ENCODE measurements at places on chromosomes 7 and 10.
A peak's percentile ranks its signal among the peaks of the same experiment; 100 is the strongest.

- no peak for DNase-seq
Observed at GRCh38 chr7:80624763-80625162, 13.7 kb upstream of the CD36 start.

DNA sequence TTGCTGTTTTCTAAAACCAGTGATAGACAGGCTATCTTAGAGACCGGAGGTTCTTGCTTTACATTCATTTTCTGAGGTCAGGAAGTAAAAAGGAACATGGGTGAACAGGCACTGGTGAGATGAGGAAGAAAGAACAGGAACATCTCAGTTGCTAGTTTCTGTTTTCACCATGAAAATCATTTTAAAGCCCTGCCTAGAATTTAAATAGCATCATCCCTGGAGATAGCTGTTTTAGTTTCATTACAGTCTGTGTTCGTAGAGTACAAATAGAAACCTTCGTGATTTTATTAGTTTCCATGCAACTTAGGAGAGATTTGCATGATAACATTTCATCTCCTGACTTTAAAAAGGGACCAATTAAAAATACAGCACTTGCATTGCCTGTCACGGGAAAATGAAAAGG is 14.7 kb downstream of the KCNMA1 start:
- DNase-seq: no peak

DNA sequence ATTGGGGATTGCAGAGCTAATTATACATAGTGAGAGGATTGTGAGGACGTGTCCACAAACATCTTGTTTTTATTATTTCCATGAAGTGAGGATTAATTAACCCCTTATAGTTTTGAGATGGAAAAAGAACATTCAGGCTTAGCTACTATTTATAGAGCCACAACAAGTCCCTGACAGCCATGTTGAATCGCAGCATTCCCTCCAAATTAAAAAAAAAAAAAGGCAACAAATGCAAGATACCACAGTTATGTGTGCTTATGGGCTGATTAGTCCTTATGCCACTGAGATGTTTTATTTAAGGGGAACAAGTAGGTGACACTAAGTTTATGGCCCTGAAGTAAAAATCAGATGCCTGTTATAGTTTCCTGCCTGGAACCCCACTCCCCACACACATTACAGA is 350.3 kb downstream of the GPAM start:
- DNase-seq: no peak

DNA sequence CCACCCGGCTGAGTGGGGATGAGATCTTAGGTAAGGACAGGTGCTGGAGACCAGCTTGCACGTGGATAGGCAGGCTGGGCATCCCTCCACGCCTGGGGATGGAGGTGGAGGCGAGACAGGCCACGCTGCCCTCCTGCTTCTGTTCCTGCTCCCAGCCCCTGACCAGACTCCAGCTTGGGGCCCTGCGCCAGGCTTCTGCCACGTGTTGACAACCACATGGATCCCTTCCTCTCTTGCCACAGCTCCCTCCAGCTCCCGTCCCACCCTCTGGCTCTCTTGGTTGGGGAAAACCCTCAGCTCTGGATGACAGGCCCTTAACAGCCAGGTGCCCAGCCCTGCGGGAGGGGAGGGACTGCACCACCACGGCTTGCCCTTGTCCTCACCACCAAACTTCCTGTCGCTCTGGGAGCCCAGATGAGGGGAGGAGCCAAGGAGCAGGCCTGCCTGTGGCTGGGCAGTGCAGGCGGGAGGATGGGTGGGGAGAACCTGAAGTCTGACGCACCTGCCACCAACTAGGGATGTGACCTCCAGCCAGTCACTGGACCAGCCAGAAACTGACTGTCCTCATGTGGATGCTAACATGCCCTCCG is 36.0 kb downstream of the KCNH2 start:
- DNase-seq: peak; percentile 59

- DNase-seq: peak; percentile 71
Observed at GRCh38 chr10:126041804-126042231, 145.5 kb downstream of the FANK1 start.

GRCh38 chr10:102229810-102230263 is 3.7 kb downstream of the ELOVL3 start:
- DNase-seq: peak; percentile 88

DNA sequence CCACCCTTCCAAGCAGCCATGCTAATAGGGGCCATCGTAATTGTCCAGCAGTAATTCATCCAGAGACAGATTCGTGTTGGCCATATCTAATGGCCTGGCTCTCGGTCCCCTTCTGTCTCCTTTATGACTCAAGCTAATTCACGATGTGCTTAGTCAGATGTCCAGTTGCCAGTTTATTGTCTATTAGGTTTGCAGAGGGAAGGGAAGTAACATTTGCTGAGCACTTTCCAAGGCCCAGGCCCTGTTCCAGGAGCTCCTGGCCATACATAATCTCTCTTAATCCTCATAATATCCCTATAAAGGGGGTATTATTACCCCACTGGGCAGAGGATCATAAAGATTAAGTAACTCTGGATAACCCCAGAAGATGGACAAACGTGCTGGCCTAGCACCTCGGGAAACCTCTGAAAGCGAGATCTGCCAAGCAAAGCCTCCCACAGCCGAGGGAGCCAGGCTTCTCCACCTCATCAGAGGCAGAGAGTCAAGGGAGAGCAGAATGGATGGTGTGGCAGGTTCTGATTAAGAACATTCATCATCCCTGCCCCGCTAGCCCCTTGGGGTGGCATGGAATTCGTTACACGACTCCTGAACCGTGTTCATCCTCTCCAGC is 153.7 kb downstream of the PLXNA4 start:
- no peak for DNase-seq

GRCh38 chr7:151684408-151685175 is 164.9 kb upstream of the RHEB start:
- no peak for DNase-seq

DNA sequence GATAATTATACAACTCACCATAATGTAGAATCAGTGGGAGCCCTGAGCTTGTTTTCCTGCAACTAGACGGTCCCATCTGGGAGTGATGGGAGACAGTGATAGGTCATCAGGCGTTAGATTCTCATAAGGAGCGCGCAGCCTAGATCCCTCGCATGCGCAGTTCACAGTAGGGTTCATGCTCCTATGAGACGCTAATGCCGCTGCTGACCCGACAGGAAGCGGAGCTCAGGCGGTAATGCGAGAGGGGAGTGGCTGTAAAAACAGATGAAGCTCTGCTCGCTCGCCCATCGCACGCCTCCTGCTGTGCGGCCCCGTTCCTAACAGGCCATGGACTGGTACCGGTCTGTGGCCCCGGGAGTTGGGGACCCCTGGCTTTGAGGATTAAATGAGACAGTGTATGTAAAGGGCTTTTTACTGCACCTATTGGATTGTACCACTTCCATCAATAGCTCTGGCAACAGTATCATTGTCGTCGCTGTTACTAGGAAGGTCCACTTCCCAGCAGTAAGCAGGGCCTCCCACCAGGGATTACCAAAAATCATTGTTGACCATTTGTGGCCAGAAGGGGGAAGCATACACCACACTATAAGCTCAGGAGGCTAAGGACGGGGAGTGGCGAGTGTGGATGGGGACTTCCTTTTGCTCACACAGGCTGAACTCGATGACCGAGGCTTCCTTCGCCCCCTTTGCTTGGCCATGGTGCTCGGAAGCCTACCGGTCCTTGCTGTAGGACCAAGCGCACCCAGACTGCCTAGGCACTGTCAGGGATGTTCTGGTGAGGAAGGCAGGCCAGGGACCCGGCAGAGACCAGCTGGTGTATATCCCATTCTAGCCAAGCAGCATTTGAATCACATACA is 26.4 kb downstream of the AKR1B1 start:
- peak; percentile 70 for DNase-seq

GRCh38 chr7:133804127-133804526 is 323.0 kb upstream of the LRGUK start:
- DNase-seq: no peak

- no peak for DNase-seq
Observed at GRCh38 chr7:12257582-12257981, 46.5 kb downstream of the TMEM106B start.

DNA sequence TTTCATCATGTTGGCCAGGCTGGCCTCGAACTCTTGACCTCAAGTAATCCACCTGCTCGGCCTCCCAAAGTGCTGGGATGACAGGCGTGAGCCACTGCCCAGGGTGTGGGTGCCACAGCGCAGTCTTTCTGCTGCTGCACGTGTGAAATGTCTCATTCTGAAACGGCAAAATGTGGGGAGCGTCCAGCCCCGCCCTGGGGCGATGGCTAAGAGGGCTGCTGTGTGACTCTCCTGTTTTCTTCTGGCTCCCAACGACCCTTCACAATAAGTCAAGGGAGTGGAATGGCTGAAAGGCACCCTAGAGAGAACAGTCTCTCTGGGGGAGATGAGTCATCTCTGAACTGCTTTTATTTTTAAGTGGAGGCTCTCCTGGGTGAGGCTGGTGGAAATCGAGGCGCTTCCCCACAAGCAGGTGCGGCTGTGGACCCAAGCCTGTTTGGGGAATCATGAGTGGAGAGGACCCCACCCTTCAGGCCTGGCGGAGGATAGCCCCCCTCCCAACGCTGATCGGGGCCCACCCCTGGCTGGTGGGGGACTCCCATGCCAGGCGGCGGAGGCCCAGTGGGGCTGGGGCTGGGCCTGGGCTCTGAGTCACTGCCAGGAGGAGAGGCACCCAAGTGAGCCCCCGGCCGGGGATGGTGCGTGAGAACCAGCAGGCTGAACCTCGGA is 18.0 kb downstream of the ADAP1 start:
- DNase-seq: no peak

DNA sequence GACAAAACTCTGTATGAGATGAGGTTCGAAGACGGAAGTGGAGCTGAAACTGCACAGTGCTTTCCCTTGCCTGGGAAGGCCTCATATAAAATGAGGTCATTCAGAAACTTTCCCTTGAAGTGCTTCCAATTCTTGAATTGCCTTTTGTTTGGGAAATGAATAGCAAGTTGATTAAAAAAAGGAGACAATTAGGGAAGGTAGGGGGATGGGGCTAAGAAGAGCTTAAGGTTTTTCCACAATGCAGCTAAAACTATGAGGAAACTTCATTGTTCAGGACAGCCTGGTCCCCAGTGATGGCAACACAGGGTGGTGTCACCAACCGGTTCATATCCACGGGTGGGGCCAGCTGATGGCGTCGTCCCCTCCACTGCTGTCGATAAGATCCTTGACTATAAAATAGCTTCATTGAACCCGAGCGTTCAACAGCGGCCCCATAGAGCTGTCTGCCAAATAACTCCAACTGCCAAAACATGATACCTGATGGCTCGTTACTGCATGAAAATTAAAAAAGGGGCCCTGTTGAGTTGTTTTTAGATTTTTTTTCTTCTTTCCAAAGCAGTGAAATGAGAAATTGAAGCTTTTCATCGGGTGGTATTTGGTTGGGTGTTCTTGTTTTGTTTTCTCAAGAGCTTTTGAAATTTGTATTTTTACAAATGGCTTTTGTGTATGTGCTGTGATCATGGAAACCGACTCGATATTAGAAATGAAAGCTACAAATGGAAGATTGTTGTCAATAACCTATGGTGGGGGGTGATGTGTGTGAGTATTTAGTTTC is 2.8 kb upstream of the CELF2 start:
- DNase-seq: no peak

DNA sequence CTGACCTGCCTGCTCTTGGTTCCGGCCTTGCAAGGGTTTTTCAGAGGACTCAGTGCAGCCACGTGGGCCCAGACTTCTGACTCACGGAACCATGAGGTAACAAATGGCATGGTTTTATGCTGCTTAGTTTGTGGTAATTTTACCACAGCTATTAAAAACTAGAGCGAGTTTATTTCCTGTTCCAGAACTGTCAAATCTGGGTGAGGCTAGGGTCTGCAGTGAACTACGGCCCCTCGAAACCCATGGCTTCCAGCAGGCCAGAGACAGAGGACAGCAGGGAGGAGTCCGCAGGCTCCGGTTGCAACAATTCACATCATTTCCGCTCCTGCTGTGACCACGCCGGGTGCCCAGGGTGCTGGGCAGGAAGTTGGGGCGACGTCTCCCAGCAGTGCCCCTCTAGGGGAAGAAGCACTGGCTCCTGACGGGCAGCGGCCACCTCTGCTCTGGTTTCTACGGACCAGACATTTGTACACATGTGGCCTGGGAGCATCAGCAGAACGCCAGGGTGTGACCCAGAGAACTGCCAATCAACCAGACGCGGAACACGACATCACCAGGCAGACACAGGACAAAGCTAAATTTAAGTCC is 74.8 kb downstream of the ADARB2 start:
- DNase-seq: no peak

DNA sequence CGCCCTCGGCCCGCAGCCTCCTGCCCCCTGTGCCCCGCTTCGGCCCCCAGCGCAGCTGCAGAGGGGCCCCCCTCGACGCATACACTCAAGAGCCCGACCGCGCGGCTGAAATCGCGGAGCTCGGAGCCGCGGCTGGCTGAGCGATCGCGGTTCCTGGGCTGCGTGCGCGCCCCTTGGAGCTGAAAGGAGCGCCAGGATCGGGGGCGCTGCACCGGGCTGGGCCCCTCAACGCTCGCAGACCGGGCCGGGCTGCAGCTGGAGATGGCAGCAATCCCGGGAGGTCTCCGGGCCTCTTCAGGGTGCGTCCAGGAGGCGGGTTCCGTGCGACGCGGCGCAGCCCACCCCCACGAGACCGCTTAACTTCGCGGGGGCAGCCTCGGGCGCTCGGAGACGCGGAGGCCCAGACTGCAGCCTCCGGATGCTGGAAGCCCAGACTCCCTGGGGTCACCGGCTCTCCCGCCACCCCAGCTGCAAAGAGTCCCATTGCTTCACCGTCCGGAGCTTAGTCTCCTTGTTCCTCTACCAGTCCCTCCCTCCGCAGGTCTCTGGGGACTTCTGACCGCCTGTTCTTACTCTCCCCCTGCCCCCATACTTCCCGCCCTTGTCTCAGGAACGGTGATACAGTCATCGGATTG is 73.0 kb upstream of the LRRC4 start:
- no peak for DNase-seq

DNA sequence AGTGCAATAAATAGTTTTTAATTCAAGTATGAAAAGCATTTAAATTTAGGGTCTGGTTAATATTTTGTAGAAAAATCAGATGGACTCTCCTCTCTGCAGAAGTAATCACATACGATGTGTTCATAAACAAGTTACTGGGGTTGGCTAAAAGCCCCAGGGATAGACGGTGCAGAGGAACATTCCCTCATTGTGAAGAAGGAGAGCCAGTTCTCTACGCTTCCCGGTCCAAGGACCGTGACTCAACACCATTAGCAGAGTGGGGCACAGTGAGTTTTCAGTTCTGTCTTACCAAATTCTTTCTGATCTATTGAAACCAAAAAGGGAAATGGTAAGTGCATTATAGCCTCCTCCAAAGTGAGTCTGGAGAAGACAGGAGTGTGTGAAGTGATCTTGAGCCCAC is 327.8 kb downstream of the WDR37 start:
- DNase-seq: no peak

DNA sequence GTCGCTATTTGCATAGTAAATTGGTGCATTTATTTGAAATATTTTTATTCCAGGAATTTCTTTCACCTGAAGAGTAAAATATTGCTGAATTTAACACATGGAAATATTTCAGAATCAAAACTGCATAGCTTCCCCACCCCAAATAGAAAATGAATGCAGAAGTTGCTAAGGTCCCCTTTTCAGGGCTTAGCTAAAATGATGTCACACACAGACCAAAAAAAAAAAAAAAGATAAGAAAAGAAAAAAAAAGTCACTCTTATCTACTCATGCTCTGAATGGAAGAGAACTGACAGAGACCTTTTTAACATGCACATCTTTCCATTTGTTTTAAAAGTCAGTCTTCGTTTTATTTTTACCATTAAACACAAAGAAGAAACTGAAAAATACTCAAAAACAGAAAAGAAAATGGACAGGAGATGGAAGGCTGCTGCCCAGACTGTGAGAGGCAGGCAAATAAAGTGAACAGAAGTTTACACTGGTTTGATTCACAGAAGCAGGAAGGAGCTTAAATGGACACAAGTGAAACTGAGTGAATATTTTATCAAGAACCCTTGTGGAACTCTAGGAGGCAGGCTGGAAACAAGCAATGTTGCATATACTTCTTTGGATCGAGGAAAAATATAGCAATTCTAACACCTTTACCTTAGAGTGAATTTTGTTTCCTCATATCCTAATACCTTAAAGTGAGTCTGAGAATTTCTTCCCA is 32.0 kb downstream of the PSMC2 start:
- no peak for DNase-seq

All from activated CD4-positive, CD25-positive, alpha-beta regulatory T cell treated with anti-CD3 and anti-CD28 coated beads, Interleukin-2, amount 50 U/mL, for 72 hours (primary cell).